ENCODE measurements at places on chromosomes 5 and 9.

DNA sequence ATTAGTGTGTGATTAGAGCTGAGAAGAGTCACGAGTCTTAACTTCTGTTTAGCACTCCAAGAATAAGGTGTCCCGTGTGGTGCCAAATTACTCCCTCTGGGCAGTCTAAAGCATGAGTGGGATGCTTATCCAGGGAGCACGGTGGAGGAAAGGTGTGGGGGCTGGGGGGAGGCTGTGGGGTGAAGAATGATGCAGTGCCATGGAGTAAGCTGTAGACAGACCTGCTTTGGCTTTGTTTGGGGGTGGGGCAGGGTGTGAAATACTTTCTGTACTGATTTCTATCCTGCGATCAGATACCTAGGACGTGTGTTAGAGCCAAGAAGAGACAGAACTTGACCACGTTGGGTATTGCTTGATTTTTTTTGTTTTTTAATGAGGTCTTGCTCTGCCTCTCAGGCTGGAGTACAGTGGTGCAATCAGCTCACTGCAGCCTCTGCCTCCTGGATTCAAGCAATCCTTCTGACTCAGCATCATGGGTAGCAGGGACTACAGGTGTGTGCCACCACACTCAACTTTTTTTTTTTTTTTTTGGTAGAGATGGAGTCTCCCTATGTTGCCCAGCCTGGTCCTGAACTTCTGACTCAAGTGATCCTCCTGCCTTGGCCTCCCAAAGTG is 232.8 kb downstream of the MAN2A1 start:
- DNase-seq: no peak

GRCh38 chr9:132324425-132324824 is 30.4 kb downstream of the SETX start:
- no peak for DNase-seq

DNA sequence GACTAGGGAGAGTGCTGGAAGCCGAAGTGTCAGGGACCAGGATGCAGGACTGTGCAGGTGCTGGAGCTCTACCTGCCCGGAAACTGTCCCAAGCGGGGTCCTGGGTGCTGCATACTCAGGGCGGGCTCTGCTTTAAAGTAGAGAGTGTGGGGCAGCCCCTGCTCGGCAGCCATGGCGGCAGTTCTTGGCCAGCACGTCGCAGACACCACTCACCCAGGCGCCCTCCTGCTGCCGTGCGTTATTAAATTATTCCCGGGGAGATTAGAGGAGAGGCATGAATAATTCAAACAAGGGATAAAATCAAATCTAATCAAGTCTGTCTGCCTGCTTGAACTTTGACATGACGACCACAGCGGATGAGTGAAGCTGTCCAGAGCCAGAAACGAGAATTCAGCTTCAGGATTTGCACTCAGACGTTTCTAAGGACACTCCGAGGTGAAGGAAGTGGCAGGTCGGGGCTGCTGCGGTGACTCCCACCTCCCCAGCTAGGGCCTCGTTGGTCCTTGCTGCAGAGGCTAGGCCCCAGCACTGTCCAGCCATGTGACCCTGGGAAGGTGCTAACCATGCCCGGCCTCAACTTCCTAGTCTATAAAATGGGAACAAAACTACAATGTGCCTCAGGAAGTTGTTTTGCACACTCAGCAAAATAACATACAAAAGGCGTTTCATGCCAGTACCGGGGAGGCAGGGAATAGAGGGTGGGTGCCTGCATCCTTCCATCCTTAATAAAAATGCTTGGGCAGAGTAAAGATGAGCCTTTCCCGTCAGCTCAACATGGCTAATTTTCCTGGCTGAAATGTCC is 91.3 kb upstream of the ADAMTS2 start:
- DNase-seq: no peak

DNA sequence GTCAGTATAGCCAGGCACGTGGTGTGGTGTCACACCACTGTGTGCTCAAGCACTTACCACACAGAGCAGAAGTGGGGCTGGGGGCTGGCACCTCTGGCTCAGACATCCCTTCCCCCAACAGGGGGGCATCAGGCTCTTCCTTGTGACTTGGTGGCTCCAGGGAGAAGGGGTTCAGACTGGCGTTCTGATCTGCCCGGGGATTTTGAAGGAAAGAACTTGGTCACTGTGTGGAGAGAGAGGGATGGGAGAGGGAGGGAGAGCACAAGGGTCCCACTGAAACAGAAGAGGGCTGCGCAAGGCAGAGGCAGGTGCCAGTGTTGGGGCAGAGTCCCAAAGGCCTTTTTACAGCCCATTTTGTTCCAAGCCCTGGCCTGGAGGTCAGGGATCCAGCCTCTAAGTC is 109.7 kb upstream of the ALDH1B1 start:
- DNase-seq: no peak

GRCh38 chr5:169273881-169274280 is 27.1 kb downstream of the SLIT3 start:
- DNase-seq: no peak

DNA sequence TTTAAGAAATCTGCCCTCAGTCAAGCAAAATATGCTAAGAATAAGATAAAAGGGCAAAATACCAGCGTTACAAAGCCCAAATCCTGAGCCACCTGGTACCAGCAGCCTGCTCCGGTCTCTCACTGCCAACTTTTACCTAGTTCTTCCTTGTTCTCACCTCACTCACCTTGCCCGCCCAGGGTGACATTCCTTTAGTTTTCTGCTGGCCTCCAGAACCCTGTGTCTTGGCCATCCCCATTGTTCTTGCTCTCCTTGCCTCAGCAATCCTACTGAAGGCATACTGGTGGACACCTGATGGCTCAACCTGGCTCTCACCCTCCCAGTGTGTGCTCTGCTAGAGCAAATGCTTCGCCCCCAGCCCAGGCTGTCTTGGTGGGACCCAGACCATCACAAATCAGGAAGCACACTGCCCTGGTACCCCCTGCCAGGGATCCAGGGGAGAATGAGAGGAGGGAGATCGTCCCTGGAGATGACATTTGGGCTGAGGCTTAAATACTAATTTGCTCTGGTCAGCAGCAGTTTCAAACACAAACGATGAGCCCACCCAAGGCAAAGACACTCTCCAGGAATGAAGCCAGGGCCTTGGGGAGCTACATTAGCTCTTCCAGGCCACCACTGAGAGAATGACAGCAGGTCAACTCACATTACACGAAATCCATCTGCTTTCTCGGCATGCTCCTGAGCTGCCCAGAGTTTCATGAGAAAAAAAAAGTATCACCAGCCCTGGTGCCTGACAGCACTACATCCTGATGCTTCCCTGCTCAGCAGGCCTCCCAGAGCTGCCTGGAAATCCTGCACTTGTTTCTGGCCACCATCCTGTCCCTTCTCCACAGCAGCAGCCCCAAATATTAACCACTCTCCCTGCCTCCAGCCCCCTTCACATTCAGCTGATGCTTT is 12.2 kb upstream of the SEPTIN8 start:
- DNase-seq: no peak

DNA sequence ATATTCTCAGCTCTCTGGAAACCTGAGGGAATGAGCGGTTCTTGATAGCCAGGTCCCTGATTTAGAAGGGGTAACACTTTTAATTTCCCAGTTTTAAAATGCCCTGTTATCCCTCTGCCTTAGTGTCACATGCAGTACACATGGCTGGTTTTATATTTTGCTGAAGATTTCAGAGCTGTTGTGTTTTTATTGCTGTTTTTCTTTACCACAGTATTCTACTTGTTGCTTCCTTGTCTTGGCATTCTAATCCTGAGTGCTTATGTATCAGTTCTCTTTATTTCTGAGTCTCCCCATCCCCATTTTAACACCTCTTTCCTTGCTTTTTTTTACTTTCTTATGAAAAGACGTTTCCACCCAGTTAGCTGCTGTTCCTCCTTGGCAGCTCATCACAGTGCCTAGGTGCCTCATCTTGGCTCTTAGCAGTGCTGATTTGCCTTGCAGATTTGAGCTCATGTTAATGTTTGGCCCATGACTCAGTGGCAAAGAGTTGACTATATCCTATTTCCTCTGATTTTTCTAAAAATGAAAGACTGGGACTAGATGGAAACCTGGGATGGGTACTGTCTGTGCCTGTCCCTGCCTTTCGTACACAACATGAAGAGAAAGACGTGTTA is 3.7 kb downstream of the MTRR start:
- DNase-seq: no peak

GRCh38 chr9:86990290-86990689 is 43.0 kb upstream of the GAS1 start:
- DNase-seq: no peak

GRCh38 chr5:79785983-79786382 is 96.3 kb downstream of the CMYA5 start:
- DNase-seq: no peak

GRCh38 chr5:159441441-159441840 is 111.2 kb upstream of the IL12B start:
- no peak for DNase-seq
